ENCODE measurements at places on chromosomes 7 and 10.
A peak's percentile ranks its signal among the peaks of the same experiment; 100 is the strongest.

- DNase-seq, result peak; percentile 60
These were observed 39.3 kb downstream of the CALML3 start for GRCh38 chr10:5563991-5564536.

DNA sequence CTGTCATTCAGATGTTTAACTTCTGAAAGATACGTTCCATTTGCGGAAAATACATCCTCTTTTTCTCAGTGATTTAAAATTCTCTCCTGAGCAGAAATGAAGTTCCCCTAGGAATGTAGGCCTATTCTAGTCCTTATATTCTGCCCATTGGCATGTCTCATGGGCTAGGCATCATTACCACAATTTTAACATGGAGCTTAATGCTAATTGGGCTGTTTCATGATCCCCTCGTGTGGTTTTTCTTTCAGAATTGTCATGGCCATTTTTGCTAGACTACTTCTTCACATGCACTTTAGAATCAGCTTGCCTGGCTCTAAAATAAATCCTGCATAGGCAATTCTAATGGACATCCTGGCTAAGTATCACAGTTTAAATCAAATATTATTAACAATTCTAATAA, 1.0 kb downstream of the TMEM176B start:
- DNase-seq, result no peak

DNA sequence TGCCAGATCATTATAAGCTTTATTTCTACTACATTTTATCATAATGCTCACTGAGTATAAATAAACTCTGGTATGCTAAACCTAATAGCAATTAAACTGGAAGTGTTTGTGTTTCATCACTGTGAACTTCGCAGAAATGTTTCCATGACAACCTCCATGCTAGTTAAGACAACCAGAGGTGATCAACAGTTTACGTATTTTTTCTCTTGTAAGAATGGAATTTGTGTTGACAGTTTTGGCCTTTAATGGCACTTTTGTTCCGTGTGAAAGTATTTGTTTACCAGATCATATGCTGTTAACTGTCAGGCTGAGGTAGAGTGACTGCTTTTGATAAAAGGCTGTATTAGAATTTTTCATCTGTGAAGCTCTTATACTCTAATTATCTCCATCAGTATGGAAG, 212.1 kb upstream of the PPP1R3A start:
- DNase-seq, result no peak

DNA sequence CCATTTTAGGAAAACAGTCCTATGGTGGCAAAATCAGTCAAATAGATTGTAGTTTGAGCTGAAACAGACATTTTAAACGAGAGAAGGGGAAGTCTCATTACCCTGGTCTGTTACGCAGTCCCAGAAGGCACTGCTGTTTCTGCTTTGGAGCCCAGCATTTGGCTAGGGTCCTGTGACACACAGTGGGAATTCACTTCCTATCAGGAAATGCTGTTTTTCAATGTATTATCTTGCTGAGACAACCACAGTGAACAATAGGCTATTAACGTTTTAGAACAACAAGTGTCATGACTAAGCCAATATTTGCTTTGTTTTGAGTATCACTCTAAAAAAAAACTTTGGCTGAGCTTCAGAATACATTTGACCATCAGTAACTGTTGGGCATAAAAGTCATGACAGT, 74.1 kb downstream of the ADD3 start:
- no peak for DNase-seq

DNA sequence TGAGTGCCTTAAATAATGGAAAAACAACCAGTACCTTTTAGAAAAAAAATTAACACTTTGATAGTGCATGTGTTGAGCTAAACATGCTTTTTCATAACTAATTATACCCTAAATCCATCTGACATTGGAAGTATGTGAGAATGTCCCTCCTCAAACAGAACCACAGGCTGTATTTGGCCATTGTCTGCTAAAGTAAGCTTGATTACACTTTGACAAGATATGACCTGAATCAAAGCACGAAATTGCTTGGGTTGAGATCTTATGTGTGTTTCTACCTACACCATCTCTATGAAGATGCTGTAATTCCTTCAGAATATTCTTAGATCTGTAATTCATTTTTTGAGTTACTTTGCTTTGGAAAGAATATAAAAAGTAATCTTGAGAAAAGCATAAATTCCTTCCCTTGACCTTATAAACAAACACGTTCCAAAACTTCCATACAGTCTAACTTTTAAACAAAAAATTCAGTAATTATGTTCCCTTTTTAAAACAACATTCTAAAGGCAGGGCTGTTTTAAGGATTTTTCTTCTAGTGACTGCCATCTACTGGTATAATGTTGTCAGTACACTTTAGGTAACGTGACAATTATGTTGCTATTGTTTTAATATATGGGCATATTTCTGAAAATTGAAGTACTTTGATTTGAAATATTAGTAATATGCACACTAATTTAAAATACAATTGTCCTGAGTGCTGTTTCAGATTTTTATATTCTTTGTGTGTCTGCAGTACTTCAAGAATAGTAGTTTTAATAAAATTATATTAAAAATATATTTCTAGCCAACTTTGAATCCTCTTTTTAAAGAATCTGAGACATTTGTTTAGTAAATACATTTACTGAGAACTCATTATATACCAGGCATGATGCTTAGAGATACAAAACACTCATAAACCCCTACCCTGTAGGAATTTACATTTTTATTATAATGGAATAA, 20.9 kb downstream of the CD36 start:
- DNase-seq, result no peak

DNA sequence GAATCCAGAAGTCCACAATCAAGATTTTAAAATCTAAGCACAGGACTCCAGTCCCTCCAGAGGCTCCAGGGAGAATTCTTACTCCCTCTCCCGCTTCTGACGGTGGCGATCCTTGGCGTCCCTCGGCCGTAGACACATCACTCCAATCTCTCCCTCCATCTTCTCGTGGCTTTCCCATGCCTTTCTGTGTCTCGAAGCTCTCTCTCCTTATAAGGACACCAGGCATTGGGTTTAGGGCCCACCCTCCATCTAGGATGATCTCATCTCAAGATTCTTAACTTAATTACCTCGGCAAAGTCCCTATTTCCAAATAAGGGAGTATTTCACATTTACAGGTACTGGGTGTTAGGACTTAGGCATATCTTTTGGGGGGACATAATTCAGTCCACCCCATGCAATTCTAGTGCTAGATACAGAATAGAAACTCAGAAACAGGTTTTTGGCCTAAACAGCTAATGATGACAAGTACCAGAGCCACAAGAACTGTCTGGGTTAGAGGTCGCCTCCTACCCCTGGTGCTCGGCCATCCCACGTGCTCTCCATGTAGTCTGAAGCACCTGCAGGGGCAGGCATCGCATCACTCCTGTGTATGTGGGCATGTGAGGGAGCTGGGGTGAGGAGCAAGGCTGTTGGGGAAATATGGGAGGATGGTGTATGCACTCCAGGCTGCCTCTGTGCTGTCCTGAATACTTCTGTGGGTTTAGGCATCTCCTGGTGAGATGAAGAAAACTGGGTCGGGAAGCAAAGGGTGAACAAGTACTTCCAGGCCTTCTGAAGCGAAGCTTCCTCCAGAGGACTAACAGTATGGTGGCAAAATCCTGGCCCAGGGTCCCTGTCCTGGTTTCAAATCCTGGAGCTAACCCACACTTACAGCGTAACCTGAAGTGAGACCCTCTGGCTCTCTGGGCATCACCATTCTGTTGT, 298.3 kb upstream of the ZMIZ1 start:
- no peak for DNase-seq

- peak; percentile 41 for DNase-seq
These were observed 91.2 kb upstream of the MPP7 start for GRCh38 chr10:28393956-28394568.

- DNase-seq, result no peak
These were observed at the start of gene GRB10 for GRCh38 chr7:50782375-50783208. Gene GRB10, minus strand, starts transcription at chr7:50782896. Its CDS starts 50,574 bp downstream, at chr7:50732322.

DNA sequence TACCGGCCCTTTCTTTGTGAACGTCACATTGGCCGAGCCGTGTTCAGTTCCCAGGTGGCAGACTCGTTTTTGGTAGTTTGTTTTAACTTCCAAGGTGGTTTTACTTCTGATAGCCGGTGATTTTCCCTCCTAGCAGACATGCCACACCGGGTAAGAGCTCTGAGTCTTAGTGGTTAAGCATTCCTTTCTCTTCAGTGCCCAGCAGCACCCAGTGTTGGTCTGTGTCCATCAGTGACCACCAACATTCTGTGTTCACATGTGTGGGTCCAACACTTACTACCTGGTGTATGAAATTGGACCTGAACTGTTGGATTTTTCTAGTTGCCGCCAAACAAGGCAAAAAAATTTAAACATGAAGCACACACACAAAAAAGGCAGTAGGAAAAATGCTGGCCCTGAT, 9.9 kb upstream of the CSGALNACT2 start:
- DNase-seq, result no peak

- no peak for DNase-seq
These were observed 145.7 kb downstream of the RNF216 start for GRCh38 chr7:5635461-5636445.

DNA sequence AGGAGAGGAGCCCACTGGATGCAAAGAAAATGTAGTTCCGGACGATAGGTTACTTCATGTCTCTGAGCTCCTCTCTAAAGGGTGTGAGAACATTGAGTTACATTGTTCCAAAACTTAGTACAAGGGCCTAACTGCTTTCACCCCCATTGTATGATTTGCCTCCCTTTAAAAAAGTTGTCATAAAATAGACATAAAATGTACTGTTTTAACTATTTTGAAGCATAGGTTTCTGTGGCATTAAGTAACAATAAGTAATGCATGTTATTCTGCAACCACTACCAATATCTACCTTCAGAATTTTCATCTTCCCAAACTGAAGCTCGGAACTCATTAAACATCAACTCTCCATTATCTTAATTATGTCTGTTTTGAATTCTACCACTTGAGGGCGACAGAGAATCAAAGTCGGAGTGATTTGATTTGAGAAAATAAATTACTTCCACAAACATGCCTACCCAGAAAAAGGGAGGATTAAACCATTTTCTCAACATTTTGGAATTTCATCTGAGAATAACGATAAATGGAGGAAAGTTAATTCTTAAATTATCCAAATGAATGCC, 2.7 kb downstream of the IGFBP1 start:
- DNase-seq, result no peak

DNA sequence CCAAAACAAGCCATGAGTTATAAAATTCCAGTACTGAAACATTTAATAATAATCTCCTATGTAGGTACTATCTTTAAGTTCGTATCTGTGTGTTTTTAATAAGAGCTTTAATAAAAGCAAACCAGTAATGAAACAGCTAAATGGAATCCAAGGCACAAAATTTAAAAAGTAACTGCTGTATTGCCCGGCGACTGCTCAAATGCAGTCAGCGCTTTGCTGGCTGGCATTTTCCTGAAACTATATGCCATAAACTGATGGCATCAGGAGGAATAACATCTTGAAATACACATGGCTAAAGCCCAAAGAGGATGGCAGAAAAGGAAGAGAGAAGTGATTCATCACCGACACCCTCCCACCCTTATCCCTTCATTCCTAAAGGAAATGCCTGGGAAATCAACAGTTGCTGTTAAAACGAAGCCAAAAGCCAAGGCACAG, 133.1 kb downstream of the CUBN start:
- DNase-seq, result no peak

DNA sequence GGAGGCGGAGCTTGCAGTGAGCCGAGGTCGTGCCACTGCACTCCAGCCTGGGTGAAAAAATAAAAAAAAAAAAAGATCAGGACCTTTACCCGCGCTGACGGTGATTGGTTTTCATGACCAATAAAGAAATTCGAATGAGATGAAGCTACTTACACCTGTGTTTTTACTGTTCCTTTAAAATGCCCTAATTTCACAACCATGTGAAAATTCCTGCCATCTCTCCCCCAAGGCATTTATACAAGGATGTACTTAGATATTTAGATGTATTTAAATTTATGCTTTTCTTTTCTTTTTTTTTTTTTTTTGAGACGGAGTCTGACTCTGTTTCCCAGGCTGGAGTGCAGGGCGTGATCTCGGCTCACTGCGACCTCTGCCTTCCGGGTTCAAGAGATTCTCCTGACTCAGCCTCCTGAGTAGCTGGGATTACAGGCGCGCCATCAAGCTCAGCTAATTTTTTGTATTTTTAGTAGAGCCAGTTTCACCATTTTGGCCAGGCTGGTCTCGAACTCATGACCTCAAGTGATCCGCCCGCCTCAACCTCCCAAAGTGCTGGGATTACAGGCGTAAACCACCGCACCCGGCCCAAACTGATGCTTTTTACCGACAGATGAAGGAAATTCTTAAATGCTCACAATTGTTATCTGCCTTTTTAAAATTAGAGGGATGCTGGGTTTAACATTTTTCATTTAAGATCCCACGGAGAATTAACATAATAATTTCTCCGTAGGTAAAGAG, 3.1 kb upstream of the PHYH start:
- DNase-seq, result no peak

DNA sequence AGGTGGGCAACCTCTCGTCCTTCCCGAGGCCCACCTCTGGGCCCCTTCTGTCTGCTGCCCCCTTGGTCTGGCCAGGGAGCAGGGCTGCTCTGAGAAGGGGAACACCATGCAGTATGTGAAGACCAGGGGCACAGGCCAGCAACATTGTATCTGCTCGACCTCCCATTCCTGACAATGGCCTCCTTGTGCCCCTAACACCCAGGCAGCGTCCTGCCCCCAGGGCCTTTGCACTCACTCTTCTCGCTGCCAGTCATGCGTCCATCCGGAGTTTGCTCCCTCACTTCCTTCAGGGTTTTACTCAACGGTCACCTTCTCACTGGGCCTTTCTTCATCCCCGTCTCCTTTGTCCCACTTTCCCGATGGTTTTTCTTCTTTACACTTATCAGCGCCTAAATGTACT, 232.9 kb upstream of the GRB10 start:
- no peak for DNase-seq

Measured in stimulated activated CD4-positive, alpha-beta T cell treated with anti-CD3 and anti-CD28 coated beads, Interleukin-4, amount 100 ng/mL, for 4 hours (primary cell).